MCF 10A (cell line): ENCODE measurements at places on chromosomes 3 and 15. TPM values are rescaled to one million over a fixed set of nuclear protein-coding genes. Genes with fewer than 3 reads are reported as not detected.

HOMER2 gene
- 8.8 and 17.0 TPM in 2 replicates for total RNA-seq

DNA sequence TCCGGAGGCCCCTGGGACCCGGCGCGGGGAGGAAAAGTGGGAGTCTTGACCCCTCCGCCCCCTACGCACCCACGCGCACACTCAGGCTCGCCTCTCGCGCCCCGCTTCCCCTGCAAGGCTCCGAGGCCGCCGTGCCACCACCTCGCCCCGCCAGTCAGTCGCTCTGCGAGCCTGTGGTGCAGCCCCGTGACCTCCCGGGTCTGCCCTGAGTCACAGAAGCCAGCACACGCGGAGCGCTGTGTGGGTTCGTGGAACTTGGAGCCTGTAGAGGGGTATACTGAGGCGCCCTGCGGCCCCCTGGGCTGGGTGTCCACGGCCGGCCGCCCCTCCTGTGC, 380 bp upstream of the ALS2CL start:
- no peaks in the 10 kb centered on the region for H3K27me3 ChIP-seq
- peak overlapping the region; percentile 84 for H3K4me3 ChIP-seq
- no peak for DNase-seq
- H3K36me3 ChIP-seq: no peaks in the 10 kb centered on the region
- H3K4me1 ChIP-seq: peaks cover 49% of the 10 kb centered on the region
- no peak overlapping the region for H3K27ac ChIP-seq

- no peaks in the 10 kb centered on the region for H3K36me3 ChIP-seq
- H3K4me3 ChIP-seq: no peak overlapping the region
- H3K27me3 ChIP-seq: no peaks in the 10 kb centered on the region
- H3K4me1 ChIP-seq: peaks cover 28% of the 10 kb centered on the region
- no peak overlapping the region for H3K27ac ChIP-seq
- no peak for DNase-seq
These were observed 131.6 kb downstream of the TPRA1 start for GRCh38 chr3:127458696-127459604.

GRCh38 chr3:56839784-56840715, 38.3 kb upstream of the ARHGEF3 start:
- H3K36me3 ChIP-seq: no peaks in the 10 kb centered on the region
- peak; percentile 55 for DNase-seq
- H3K27ac ChIP-seq: no peak overlapping the region
- H3K4me3 ChIP-seq: no peak overlapping the region
- H3K4me1 ChIP-seq: peaks cover 24% of the 10 kb centered on the region

DNA sequence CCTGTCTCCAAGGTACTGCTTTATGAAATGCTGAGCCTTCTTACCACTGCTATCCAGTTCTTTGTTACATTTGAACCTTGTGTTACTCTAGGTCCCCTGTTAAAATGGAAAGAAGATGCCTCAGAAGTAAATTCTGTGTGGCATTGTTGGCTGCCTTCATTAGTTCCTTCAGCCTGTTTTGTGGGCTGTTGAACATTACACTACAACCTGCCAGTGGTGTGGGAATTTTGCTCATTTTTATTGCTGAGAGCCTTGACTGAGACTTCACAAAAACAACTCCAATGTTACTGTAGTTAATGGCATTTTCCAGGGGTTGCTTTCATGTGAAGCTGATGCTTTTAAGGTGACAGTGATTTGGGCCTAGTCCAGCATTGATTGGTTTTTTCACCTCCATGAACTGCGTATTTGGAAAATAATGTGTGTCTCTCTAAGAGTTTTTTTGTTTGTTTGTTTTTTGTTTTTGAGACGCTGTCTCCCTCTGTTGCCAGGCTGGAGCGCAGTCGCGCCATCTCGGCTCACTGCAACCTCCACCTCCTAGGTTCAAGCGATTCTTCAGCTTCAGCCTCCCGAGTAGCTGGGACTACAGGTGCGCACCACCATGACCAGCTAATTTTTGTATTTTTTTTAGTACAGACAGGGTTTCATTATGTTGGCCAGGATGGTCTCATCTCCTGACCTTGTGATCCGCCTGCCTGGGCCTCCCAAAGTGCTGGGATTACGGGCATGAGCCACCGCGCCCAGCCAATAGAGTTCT, 4.3 kb downstream of the MAPK6 start:
- peak overlapping the region; percentile 95 for H3K4me3 ChIP-seq
- peak overlapping the region; percentile 99 for H3K27ac ChIP-seq
- H3K27me3 ChIP-seq: no peaks in the 10 kb centered on the region

- DNase-seq: peak; percentile 76
- H3K27ac ChIP-seq: no peak overlapping the region
- H3K4me1 ChIP-seq: peaks cover 24% of the 10 kb centered on the region
- H3K36me3 ChIP-seq: no peaks in the 10 kb centered on the region
These were observed 90.3 kb upstream of the C3orf80 start for GRCh38 chr3:160134964-160135363.

TOPBP1 gene
- total RNA-seq: 27.4 and 27.7 TPM in 2 replicates

ARRDC4 gene
- 36.0 and 39.8 TPM in 2 replicates for total RNA-seq

PIERCE2 gene
- total RNA-seq: 3.5 and 5.0 TPM in 2 replicates

- H3K4me1 ChIP-seq: peaks cover 46% of the 10 kb centered on the region
- H3K27ac ChIP-seq: peak overlapping the region; percentile 33
- H3K36me3 ChIP-seq: peaks cover 12% of the 10 kb centered on the region
- no peak overlapping the region for H3K4me3 ChIP-seq
- H3K27me3 ChIP-seq: no peaks in the 10 kb centered on the region
These were observed 205.0 kb downstream of the OSBPL10 start for GRCh38 chr3:31776016-31776415.

DNA sequence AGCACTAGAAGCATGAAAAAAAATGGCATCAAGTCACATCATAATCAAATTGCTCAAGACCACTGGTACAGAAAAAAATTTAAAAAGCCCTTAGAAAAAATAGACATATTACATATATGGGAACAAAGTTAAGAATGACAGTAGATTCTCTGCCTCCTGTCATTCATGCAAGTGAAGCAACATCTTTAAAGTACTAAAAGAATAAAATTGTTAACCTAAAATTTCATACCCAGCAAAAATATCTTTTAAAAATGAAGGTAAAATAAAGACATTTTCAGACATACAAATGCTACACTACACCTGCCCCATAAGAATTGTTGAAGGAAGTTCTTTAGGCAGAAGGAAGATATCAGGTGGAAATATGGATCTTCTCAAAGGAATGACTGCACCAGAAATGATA, 55.9 kb downstream of the THSD4 start:
- H3K36me3 ChIP-seq: peaks cover 6% of the 10 kb centered on the region
- no peak for DNase-seq
- H3K4me3 ChIP-seq: no peak overlapping the region
- no peak overlapping the region for H3K27ac ChIP-seq

DNA sequence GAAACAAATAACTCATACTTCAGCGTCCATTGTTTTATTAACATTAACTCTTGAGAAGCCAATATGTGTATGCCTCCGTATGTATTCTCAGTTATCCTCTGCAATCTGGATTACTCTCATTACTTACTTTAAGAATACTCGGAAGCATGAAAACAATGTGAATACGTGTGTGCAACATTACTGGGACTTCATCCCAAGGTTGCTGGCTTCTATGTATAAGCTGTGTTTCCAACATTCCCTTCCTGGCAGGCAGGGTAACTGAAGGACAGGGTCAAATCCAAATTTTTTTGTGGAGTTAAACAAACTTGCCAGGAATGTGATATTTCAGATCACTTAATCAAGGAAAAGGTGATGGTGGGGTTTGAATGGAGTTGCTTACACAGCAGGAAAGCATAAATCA, 34.5 kb upstream of the NR1I2 start:
- no peaks in the 10 kb centered on the region for H3K36me3 ChIP-seq
- DNase-seq: no peak
- no peak overlapping the region for H3K4me3 ChIP-seq
- H3K4me1 ChIP-seq: no peaks in the 10 kb centered on the region
- H3K27me3 ChIP-seq: peaks cover 53% of the 10 kb centered on the region

DNA sequence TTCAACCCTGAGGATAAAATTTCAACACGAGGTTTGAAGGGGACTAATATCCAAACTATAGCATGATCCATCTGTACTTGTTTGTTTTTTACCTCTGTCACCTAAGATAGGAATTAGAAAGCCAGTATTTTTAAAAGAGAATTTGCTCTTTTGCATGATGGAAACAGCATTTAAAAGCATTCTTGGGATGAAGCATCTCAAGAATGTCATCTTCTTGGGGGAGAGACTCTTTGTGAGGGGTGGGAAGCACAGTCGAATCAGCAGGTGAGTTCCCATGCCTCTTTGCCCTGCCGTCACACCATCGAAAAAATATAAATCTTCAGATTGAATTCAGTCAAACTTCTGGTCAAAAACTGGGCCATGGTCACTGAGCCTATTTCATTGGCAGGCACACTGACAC, 55.3 kb upstream of the BCHE start:
- no peaks in the 10 kb centered on the region for H3K4me1 ChIP-seq
- H3K27me3 ChIP-seq: no peaks in the 10 kb centered on the region
- H3K36me3 ChIP-seq: no peaks in the 10 kb centered on the region
- no peak overlapping the region for H3K27ac ChIP-seq

GRCh38 chr3:113405180-113405579, 36.1 kb downstream of the CFAP44 start:
- H3K27me3 ChIP-seq: no peaks in the 10 kb centered on the region
- H3K4me1 ChIP-seq: no peaks in the 10 kb centered on the region
- H3K36me3 ChIP-seq: no peaks in the 10 kb centered on the region

- H3K4me3 ChIP-seq: no peak overlapping the region
- DNase-seq: no peak
- H3K4me1 ChIP-seq: no peaks in the 10 kb centered on the region
- no peaks in the 10 kb centered on the region for H3K27me3 ChIP-seq
- H3K36me3 ChIP-seq: peaks cover 96% of the 10 kb centered on the region
These were observed 23.1 kb downstream of the U2SURP start for GRCh38 chr3:143024351-143024960.

UBA3 gene
- 41.1 and 57.8 TPM in 2 replicates for total RNA-seq

DNA sequence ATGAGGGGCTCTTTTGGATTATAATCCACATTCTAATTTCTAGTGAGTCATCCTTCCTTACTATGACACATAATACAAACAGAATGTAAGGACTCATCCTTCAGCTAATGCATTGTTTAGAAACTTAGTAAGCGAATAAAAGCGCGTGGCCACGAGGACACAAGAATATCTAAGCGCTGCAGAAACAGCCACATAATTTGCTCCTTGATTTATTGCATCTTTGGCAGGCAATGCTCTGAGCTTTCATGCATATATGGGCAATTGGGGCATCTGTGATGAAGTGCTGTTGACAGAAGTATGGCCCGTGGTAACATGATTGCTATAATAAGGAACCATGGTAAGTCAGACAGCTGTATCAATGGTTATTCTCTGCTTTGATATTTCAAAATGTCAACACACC, 191.3 kb upstream of the ZNF385D start:
- H3K4me3 ChIP-seq: no peak overlapping the region
- no peaks in the 10 kb centered on the region for H3K27me3 ChIP-seq
- H3K4me1 ChIP-seq: no peaks in the 10 kb centered on the region
- DNase-seq: peak; percentile 61
- no peak overlapping the region for H3K27ac ChIP-seq

GRCh38 chr3:42771271-42771670, 1.8 kb downstream of the CCDC13 start:
- peaks cover 15% of the 10 kb centered on the region for H3K36me3 ChIP-seq
- H3K4me1 ChIP-seq: no peaks in the 10 kb centered on the region
- no peak overlapping the region for H3K4me3 ChIP-seq
- no peak overlapping the region for H3K27ac ChIP-seq

GRCh38 chr3:128068156-128068620, 16.0 kb downstream of the SEC61A1 start:
- DNase-seq: peak; percentile 62
- peaks cover 11% of the 10 kb centered on the region for H3K4me1 ChIP-seq
- H3K4me3 ChIP-seq: no peak overlapping the region
